ENCODE measurements at places on chromosomes 7 and 10.

- DNase-seq: no peak
Measured at GRCh38 chr7:7966141-7966734, 2.4 kb upstream of the GLCCI1 start.

GRCh38 chr10:52261362-52261761, 52.7 kb upstream of the DKK1 start:
- DNase-seq: no peak

DNA sequence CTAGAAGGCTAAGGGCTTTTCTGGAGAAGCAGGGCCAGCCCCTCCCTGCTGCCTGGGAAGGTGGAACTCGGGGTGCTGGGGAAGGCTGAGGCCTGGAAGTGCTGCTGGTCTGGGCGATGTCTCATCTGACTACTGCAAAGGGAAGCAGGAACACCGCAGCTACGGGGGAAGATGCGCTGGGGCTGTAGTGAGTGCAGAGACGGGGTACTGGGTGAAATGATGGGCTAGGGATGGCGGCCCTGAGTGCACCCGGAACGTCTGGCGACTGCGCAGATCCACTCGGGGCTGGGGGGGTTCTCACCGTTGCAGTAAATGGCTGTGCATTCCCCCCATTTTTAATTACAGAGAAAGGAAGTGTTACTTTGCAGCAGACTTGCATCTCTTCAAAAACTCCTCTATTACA, 195.4 kb upstream of the ADARB2 start:
- DNase-seq: no peak

- DNase-seq: no peak
Measured at GRCh38 chr7:111459757-111460280, 102.5 kb downstream of the IMMP2L start.

GRCh38 chr7:3892157-3892556, 591.1 kb downstream of the SDK1 start:
- no peak for DNase-seq

Data from stimulated activated CD4-positive, alpha-beta T cell treated with anti-CD3 and anti-CD28 coated beads, Interleukin-4, amount 100 ng/mL, for 1 hour (primary cell).